ENCODE measurements at places on chromosomes 16 and 17. TPM values are rescaled to one million over a fixed set of nuclear protein-coding genes. Genes with fewer than 3 reads are reported as not detected.

DNA sequence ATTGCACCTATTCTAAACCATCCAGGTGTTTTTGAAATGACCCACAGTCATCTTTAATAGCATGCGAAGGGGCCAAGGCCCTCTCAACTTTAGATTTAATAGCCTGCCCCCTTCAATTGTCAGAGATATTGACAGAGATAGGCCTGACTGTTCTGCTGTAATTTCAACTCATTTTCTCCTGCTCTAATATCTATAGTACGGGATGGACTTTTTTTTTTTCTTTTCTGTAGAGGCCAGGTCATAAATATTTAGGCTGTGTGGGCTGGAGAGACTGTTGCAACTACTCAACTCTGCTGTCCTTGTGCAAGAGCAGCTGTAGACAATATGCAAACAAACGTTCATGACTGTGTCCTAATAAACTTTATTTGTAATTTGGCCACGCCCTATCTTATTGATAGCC lies 24.7 kb upstream of the KRT20 start:
- no peak for DNase-seq

DNA sequence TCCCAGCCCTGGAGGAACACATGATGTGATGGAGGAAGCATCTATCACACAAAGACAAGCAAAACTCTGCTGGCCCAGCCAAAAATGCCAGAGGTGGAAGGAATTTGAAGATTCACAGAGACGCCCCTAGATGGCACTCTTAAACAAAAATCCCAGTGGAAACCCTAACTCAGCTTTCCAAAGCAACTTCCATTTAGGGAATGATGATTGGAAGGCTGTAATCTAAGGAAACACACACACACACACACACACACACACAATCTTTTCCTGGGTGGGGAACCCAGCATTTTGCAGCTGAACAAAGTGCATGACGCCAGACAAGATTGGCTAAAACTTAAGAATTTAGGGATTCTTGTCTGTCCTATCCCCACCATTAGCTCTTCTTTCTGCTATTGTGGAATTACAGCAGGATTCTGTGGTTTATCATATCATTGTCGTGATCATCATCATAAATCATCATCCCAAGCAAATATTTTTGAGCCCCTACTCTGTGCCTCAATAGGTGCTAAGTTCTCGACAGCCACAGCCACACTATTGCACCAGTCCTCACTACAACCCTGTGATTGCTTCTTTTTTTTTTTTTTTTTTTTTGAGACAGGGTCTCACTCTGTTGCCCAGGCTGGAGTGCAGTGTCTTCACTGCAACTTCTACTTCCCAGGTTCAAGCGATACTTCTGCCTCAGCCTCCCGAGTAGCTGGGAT lies 1.6 kb upstream of the LDAF1 start:
- DNase-seq: peak; percentile 75

DNA sequence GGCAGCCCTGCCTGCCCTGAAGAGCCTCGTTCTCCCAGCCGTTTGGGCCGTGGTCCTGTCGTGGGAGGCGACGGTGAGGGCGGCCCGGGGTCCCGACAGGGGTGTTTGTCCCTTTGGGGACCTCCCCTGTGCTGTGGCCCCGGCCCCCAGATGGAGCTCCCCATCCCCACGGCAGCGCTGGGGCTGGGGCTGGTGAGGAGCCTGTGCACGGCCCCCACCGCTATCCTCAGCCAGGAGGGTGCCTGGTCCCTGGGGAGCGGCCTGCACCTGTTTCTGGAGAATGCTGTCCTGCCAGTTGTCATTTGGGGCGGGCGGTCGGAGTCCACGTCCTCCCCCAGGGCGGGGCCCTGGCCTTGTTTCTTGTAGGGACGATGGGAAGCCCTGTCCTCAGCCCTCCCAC lies 6.6 kb downstream of the CAPN15 start:
- DNase-seq: no peak

DNA sequence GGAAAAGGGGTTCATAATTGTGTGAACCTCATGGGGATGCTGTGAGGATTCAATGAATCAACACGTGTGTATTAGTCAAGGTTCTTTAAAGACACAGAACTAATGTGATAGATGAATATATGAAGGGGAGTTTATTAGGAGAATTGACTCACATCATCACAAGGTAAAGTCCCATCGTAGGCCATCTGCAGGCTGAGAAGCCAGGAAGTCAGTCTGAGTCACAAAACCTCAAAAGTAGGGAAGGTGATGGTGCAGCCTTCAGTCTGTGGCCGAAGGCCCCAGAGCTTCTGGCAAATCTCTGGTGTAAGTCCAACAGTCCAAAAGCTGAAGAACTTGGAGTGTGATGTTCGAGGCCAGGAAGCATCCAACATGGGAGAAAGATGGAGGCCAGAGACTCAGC lies 413.4 kb downstream of the CDH13 start:
- no peak for DNase-seq

Gene PPL
- 1.0 TPM for total RNA-seq

DNA sequence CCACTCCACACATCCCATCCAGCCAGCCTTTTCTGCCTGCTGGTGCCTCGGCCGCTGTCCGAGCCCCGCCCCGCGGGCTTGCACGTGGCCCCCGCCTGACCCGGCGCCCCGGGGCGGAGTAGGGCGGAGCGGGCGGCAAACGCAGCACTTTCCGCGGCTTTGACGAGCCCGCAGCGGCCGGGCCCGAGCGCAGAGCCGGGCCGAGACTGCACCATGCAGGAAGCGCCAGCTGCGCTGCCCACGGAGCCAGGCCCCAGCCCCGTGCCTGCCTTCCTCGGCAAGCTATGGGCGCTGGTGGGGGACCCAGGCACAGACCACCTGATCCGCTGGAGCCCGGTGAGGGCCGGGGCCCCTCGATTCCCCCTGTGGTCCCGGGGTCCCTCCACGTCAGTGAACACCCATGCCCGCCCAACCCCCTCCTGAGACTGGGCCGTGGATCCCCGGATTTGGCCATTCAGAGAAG lies at the start of gene HSF4:
Gene HSF4 (plus strand): TSS at position 147 of the 463 bp plus-strand sequence. CDS start 67 bp downstream, at position 214.
- peak; percentile 56 for DNase-seq

GRCh38 chr17:27569257-27569722 lies 61.7 kb upstream of the LGALS9 start:
- DNase-seq: peak; percentile 66

DNA sequence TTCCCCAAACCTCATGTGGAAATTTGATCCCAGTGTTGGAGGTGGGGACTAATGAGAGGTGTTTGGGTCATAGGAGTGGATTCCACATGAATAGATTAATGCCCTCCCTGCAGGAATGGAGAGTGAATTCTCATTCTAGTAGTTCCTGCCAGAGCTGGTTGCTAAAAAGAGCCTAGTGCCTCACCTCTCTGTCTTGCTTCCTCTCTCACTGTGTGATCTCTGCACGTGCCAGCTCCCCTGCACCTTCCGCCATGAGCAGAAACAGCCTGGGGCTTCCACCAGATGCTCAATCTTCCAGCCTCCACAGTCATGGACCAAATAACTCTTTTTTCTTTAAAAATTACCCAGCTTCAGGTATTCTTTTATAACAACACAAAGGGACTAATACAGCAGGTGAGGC lies 72.9 kb upstream of the CLEC3A start:
- no peak for DNase-seq

- DNase-seq: no peak
These were observed 20.6 kb downstream of the RTN4RL1 start for GRCh38 chr17:2004435-2004952.

DNA sequence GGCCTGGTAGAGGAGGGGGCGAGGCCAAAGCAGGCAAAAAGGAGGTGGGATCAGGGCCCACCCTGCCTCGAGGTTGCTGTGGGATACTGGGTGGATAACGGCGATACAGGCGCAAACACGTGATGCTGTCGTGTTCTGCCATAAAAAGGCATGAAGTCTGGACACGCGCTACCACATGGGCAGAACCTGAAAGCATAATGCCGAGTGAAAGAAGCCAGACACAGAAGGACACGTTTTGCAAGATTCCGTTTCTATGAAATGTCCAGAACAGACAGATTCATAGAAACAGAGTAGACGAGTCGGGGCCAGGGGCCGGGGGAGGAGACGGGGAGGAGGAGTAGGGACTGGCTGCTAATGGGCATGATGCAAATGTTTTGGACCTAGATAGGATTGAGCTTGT lies 43.5 kb downstream of the ZDHHC7 start:
- no peak for DNase-seq

GRCh38 chr16:87490096-87490798 lies 2.6 kb downstream of the ZCCHC14 start:
- DNase-seq: peak; percentile 14

DNA sequence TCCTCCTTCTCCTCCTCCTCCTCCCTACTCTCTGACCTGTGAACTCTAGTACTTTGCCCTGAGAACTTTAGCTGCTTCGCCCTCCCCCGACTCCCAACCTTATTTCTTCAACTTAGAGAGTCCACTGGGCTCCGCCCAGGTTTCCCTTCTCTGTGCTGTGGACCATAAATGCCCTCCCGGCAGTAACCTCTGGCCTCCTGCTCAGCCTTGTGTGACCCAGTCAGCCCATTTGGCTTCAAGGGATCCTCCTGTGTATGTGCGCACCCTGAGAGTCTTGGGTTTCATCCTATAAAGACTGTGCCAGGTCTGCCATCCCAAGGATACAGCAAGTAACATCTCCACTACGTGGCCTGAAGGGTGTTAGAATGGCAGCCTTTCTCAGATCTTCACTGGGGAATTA lies 275.6 kb upstream of the C16orf82 start:
- DNase-seq: no peak
